Myocyte (in vitro differentiated cells): ENCODE measurements at places on chromosomes 13 and 19. TPM values are rescaled to one million over a fixed set of nuclear protein-coding genes. Genes with fewer than 3 reads are reported as not detected.

GRCh38 chr19:55544014-55544413, 1.3 kb downstream of the SBK3 start:
- DNase-seq = no peak

DNA sequence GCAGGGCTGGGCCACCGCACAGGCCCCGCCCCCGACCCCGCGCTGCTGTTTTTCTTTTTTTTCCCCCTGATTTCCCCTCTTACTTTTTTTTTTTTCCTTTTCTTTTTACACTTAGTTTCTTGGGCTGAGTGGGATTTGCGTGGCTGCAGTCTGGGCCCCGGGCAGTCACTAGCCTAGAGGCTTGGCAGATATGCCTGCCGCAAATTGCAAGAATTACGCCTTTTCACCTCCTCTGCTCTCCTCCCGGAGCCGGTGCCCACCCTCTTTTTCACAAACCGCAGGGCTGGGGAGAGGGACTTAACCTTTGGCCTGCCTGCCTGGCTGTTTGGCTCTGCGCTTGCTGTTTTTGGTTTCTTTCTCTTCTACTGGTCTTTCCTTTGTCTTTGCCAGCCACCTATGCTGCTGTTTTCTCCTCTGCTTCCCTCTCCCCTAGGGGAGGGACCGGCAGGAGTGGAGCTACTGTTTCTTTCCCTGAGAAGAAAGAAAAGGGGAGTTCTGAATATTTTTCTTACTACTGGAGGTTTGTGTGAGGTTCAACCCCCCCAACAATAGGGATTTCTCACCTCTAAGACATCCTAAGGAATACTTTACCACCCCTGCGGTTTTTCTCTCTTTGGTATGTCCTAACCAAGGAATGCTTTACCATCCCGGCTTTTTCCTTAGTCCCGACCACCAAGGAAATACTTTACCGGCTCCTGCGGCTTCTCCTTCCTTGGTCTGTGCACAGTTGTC, 11.0 kb downstream of the ZNF552 start:
- peak; percentile 78 for DNase-seq

Gene FUT3
- total RNA-seq = not detected in 2 replicates

DNA sequence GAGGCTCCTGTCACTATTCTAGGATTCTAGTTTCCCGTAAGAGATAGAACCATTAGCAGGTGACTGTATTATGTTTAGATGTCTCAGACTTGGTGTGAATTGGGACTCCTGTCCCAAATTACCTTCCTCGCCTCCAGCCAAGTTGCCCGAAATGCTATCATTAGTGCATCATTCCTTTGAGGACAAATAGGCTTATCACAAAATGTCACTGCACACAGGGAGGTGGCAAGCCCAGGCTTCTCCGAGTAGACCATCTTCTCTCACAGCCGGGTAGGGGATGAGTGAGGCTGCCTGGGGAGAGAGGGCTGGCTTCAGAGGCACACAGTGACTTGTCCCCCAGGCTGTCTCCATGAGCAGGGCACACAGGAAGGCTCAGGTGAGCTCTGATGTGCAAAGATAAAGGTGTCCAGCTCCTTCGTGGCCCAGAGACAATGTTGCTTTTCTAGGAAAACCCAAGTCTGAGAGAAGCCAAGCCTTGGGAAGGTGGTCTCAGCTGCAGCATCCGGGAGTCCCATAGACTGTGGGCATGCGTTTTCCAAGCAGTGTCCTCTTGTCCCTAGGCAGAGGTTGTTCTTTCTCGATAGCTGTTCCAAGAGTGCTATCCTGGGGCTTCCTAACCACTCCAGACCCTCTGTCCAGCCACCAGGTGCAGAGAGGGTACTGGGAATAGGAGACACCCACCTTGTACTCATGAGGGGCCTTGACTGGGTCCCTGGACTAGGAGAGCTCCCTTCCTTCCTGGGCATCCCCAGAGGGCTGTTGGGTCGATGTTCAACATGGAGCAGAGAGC, 163.1 kb upstream of the TSHZ3 start:
- DNase-seq = no peak

DNA sequence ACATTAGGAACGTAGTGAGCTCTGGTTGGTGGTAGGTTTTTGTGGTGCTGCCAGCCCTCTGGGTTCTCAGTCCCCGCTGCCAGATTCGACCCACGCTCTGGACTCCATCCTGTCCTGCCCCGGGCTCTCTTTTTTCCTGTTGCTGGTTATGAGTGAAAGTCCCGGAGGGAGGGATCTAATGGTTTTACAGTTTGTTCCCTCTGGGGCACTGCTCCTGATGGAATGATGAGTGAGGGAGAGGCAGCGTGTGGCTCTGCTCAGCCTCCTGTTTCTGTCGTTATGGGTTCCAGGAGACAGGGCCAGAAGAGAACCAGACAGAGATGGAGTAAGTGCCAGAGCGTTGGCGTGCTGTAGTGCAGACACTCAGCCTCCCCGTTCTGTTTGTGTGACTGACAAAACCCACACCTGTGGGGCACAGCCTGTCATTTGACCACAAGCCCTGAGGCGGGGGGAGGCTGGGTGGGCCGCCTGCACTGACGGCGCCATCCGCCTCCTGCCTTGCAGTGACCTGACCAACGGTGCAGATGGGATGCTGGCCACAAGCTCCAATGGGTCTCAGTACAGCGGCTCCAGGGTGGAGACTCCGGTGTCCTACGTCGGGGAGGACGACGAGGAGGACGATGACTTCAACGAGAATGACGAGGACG, 18.3 kb downstream of the ATP4B start:
- no peak for DNase-seq

DNA sequence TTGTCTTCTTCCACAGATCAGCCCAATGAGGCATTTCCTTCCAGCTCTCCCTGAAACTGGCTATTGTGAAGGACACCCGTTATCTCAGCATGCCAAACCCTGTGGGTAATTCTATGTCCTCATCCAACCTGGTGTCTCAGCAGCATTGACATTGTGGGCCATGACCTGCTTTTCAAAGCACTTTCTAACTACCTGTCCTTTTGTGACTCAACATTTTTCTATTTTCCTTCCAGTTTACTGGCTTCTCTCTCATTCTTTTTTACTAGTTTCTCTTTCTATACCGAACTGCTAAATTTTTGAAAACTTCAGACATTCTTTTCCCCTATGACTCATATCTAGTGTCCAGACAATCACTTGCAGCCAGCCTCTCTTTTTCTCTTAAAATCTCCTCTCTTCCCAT, 136.4 kb upstream of the HTR2A start:
- peak; percentile 19 for DNase-seq

Gene PARP4
- 33.0 and 38.2 TPM in 2 replicates for total RNA-seq

GRCh38 chr13:43725460-43725859, 61.3 kb downstream of the ENOX1 start:
- DNase-seq = peak; percentile 19

GRCh38 chr19:43570174-43570791, 5.0 kb downstream of the XRCC1 start:
- peak; percentile 32 for DNase-seq

DNA sequence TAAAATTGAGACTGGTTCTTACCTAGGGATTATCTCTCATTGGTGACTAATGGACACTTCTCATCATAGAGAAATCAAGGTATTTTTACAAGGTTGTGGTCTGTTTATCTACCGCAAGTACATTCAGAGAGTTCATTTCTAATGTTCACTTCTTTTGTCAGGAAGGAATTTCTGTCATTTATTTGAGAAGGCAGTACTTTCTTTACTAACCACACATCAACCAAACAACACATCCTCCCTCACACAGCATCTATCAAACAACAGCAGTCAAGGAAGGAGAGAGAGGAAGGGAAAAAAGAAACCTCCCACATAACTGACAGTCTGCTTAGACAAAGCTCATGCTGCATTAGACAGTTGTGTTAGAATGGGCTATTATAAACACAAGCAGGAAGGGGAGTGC, 182.3 kb upstream of the KLF12 start:
- DNase-seq = no peak

DNA sequence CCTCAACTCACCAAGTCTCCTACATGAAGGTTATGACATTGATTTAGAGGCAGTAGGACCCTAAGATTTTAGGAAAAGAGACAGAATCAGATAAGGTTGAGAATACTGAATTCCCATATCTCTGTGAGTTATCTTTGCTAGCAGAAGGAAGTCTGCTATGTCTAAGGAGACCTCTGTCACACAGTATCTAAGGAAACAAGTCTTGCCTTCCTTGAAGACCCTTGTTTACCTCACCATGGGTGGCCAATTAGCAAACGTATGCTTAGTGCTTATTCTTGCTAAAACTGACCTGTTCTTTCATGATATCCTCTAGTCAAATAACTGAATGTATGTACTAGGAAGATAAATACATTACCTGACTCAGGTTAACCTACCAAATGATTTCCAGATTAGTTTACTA, 855.4 kb upstream of the SLITRK1 start:
- no peak for DNase-seq

- no peak for DNase-seq
Measured at GRCh38 chr19:19151418-19151817, 13.1 kb upstream of the TMEM161A start.

DNA sequence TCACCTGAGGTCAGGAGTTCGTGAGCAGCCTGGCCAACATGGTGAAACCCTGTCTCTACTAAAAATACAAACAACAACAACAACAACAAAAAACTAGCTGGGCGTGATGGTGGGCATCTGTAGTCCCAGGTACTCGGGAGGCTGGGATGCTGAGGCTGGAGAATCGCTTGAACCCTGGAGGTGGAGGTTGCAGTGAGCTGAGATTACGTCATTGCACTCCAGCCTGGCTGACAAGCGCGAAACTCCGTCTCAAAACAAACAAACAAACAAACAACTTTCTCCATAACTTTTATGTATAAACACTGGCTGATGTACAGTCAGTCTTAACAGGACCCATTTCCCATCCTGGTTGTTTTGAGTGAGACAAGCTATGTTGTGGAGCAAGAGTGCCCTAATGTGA, 5.8 kb upstream of the CYP4F8 start:
- no peak for DNase-seq

Gene OVOL3
- total RNA-seq = not detected in 2 replicates

DNA sequence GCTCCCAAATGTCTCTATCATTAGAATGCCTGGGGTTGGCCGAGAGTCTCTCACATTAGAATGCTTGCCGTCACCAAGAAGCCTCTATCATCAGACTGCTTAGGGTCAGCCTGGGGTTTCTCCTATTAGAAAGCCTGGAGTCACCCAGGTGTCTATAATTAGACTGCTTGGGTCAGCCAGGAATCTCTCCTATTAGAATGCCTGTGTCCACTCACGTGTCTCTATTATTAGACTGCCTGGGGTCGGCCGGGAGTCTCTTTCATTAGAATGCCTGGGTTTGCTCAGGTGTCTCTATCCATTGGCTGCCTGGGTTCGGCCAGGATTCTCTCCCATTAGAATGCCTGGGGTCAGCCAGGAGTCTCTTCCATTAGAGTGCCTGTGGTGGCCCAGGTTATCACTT, 1453.1 kb downstream of the UQCRFS1 start:
- DNase-seq = peak; percentile 66

DNA sequence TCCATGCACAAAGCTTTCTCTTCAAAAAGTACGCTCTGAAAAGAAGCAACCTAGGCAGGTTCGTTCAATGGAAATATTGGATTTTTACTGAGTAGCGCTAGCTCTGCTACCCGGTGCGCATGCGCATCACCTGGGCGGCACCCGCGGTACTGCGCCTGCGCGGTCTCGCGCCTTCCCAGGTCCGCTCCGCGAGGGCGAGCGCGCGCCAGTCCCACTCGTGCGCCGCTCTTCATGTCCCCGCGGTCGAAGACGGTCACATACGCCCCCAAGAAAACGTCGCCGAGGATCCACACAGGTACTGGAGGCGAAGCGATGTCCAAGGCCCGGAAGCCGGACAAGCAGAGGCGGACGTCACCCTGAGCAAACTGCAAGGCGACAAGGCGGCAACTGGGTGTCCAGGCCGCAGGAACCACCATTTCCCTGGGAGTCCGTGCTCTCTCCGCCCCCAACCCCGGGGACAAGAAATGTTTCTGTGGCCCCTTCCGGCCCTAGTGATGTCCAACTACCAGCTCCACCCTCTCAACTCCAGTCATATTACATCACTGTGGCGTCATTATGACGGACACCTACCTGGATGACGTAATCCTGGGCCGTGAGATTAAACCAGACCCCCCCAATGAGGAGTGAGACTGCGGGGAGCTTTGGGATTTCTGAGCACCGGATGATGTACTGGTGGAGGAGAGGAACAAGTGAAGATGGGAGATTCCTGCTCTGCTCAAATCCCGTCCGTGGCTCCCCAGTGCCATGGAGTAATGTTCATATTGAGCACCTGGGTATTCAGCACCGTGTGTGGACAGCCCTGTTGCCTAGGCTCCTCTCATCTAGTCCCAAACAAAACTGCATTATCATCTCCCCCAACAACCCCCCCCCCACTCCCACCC, 4.8 kb upstream of the KCNC3 start:
- DNase-seq = no peak

DNA sequence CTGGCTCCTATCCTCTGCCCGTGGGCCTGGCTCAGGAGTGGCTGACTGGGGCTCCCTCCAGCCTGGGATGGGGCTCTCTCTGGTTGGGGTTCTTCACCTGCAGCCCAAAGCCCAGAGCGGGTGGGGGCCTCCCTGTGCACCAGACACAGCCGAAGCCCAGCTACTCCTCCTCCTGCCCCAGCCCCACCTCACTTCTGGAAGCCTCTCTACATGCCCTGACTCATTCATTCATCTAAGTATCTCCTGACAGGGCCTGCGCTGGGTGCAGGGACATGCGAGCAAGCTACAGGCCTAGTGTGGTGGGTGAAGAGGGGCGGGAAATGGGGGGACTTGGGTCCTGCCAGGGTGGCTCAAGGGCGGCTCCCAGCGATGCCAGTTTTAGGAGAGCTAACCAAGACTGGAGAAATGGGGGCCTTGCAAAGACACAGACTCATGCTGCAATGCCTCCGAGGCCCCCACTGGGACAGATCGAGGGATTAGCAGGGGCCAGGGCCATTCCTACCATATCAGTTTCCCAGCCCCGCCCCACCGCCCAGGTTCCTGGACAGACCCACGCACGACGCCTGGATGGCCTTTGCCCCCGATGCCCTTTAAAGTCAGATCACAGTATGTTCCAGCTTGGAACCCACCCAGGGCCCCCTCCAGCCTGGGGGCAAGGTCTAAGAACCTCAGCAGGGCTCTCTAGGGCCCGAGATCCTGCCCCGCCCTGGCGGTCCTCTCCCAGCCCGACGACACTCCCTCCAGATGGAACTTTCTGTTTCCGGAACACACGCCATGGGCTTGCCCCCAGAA, 12.6 kb downstream of the LSM4 start:
- no peak for DNase-seq

Gene CYP4F11
- not detected in 2 replicates for total RNA-seq

Gene GGACT
- 0.40 and 2.8 TPM in 2 replicates for total RNA-seq

DNA sequence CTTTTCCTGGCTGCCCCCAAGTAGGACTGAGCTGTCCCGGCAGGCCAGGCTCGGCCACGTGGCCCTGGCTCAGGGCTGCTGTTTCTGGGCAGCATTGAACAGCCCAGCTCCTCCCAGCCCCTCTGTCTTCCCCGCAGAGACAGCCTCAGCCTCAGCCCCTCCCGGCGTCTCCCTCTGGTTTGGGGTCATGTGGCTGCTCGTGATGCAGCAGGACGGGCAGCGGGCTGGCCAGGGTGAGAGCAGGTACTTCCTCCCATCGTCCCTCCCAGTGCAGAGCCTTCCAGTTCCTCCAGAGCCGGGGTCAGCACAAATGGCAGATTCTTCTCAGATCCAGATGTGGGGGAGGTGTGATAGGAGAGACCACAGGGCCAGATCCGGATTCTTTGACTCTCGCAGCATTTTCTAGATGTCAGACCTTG, 114.6 kb downstream of the KDM4B start:
- DNase-seq = no peak

- DNase-seq = peak; percentile 48
Measured at GRCh38 chr13:93108111-93108601, 118.5 kb upstream of the GPC6 start.

Gene SIRT6
- 19.3 and 22.4 TPM in 2 replicates for total RNA-seq
